ENCODE measurements at places on chromosomes 7 and 10. TPM values are rescaled to one million over a fixed set of nuclear protein-coding genes. Genes with fewer than 3 reads are reported as not detected.
A peak's percentile ranks its signal among the peaks of the same experiment; 100 is the strongest.

GRCh38 chr10:116097239-116097784, 175.7 kb downstream of the GFRA1 start:
- DNase-seq, result peak; percentile 7

DNA sequence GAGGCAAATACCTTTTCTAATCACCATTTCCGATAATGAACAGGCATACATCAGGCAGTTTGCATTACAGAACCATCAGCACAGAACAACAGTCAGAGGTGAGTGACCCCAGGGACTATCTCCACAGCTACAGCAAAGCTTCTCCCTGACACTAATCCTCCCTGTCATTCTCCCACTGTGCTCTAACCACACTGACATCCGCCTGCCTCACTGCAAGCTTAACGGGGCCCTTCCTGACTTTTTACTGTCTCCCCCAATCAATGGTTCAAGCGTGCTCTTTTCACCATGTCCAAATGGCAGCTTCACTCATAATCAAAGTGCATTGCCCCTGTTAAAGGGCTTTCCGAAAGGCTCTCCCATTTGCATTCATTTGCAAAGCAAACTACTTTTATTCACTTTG, 196.3 kb downstream of the DNAJC1 start:
- DNase-seq, result no peak

GRCh38 chr10:75261813-75262705, 26.3 kb upstream of the COMTD1 start:
- DNase-seq, result no peak

DNA sequence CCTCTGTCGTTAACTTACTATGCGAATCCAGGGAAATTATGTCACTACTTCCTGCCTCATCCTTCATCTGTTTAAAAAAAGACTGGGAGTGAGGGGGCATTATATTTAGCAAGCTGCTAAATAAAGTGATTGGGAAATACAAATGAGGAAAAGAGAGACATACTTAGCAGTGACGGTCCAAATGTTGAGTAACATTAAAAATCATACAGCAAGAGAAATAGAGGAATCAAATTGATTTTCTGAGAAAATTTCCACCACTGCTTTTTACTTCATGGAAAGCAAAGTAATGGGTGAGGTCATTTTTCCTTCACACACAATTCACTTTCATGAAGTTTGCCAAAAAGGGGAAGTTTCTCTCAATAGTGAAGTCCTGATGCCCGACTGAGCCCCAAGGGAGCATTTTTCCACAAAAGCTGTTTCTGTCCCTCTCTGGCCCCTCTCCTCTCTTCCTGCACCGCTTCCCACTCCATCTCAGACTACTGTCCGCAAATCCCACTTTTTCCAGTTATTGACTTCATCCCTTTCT, 61.9 kb upstream of the ADO start:
- DNase-seq, result no peak

DNA sequence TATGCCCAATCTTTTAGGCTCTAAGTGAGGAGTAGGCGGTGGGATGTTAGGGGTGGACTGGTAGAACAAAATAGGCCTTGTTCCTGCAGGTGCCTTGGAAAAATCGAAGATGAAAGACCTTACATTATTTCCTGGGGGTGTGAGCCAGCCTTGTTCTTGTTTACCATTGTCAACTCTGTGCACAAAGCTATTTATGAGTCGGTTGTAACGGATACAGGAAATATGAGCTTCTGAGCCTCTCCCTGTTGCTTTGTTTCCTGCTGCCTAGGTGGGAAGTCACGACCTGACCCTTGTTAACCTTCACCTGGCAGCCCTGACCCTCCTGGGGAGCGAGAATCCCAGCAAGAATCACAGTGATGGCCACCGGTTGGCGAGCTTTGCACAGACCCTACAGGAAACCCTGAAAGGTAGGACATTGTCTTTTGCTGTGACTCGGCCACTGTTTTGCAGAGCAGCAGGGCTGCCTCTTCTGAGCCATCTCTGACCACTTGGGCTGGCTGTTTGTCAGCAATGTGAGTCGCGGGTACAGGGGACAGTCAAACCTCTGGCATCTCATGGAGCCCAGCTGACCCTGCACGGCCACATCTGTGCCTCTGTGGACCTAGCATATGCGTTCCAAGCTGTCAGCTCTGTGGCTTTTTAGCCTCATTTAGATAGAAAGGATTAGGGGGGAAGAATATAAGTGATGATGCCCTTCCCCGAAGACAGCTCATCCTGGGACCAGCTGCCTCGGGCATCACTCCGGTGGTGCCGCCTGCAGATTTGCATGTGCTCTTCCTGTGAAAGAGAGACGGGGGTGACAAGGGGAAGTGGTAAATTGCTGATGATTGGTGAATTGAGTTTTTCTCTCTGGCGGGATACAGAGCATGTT, 102.1 kb upstream of the ANLN start:
- no peak for DNase-seq

The GUSB gene
- 63.7 TPM for total RNA-seq

The AZGP1 gene
- total RNA-seq, result not detected

DNA sequence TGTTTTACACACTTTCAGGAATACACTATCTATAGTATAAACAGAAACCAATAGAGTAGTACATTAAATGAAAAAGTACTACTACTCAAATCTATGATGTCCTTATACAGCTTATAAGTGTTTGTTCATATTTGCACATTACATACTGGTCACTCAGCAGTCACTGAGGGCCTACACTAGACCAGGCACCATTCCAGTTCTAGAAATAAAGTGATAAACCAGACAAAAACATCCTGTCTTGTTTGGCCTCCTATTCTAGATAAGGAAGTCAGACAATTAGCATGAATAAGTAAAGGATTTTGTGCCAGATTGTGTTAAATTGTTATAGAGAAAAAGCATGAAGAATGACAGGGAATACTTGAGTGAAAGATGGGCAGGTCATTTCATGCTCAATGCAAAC, 219.0 kb downstream of the CRPPA start:
- DNase-seq, result no peak

The GATA3 gene
- total RNA-seq, result not detected

The DYNC1I1 gene
- total RNA-seq, result not detected

The CPEB3 gene
- 1.1 TPM for total RNA-seq

- DNase-seq, result no peak
Measured at GRCh38 chr7:91286432-91286831, 22.2 kb downstream of the FZD1 start.

The CALY gene
- 53.3 TPM for total RNA-seq

DNA sequence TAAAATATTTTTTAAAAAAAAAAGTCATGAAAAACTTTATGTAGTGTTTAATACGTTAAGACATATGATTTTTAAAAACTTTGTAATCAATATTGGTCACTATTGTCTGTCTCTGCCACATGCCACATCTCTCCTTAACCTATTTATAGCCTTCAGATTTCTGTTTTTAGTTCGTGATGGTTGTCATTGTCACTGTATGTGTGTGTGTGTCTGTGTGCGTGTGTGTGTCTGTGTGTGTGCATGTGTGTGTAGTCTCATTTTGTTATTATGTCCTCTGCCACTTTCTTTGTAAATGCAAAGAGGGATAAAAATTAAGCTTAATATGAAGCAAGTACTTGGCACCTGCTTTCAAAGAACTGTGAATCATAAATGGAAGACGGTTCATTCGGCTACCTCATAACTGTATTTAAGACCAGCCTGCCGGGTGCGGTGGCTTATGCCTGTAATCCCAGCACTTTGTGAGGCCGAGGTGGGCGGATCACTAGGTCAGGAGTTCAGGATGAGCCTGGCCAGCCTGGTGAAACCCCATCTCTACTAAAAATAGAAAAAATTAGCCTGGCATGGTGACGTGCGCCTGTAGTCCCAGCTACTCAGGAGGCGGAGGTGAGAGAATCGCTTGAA, 354.0 kb downstream of the ARL4A start:
- no peak for DNase-seq

The MRLN gene
- not detected for total RNA-seq

- DNase-seq, result peak; percentile 65
Measured at GRCh38 chr10:95474228-95475002, 86.8 kb downstream of the SORBS1 start.

GRCh38 chr10:110495731-110496552, 1.8 kb upstream of the DUSP5 start:
- DNase-seq, result peak; percentile 85

GRCh38 chr10:46298477-46299285, 11.9 kb downstream of the ANTXRL start:
- DNase-seq, result no peak

The SGCE gene
- 12.8 TPM for total RNA-seq

- DNase-seq, result no peak
Measured at GRCh38 chr7:37643876-37644275, 39.7 kb upstream of the GPR141 start.

DNA sequence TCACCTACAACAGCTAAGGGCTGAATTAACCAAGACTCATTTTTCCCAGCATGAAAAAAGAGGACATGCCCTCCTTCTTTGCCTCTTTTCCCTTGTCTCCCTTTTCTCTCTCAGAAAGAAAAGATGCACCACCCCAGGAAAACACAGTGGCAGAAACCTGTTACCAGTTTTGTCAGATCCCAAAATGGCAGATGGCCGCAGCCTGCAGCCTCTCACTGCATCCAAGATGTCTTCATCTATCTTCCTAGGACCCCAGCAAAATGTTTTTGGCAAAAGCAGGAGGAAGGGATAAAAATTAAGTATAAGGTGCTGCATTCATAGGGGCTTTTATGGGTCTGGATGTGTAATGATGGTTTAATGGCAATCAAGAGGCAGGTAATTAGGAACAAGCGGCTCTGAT, 266.6 kb upstream of the NPVF start:
- DNase-seq, result no peak

The LMBR1 gene
- total RNA-seq, result 78.8 TPM

DNA sequence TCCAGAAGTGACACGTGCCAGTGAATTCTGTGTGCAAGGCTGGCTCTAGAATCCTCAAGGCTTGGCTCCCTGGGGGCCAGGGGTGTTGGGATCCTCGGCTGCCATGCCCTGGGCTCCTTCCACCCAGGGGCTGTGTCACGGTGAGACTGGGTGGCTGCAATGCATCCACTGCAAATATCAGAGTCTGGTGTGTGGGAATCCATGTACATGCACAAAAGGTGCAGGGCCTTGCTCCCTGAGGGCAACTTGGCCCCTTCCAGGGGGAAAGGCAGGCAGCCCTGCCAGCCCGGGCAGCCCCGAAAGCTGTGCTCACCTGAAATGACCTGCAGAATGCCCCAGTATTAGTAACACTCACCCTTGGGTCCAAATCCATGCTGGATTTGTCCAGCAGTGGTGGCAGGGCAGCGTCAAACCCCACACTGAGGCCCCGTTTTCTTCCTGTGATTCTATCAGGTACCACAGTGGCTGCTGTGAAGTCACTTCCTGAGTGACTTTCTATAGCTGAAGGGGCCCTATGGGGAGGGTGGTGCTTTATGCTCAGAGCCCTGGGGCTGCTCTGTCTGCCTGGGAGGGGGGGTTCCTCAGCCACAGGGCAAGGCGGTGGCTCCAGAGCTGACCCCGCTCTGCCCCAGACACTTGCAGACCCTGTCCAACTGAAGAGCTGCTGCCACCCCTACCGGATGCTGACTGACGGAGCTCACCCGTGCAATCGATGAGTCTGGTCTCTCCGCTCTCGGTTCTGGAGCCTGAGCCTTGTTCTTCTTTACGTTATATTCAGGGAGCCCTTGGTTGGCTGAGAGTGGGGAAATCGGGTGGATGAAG, 317.7 kb downstream of the GLRX3 start:
- DNase-seq, result no peak

DNA sequence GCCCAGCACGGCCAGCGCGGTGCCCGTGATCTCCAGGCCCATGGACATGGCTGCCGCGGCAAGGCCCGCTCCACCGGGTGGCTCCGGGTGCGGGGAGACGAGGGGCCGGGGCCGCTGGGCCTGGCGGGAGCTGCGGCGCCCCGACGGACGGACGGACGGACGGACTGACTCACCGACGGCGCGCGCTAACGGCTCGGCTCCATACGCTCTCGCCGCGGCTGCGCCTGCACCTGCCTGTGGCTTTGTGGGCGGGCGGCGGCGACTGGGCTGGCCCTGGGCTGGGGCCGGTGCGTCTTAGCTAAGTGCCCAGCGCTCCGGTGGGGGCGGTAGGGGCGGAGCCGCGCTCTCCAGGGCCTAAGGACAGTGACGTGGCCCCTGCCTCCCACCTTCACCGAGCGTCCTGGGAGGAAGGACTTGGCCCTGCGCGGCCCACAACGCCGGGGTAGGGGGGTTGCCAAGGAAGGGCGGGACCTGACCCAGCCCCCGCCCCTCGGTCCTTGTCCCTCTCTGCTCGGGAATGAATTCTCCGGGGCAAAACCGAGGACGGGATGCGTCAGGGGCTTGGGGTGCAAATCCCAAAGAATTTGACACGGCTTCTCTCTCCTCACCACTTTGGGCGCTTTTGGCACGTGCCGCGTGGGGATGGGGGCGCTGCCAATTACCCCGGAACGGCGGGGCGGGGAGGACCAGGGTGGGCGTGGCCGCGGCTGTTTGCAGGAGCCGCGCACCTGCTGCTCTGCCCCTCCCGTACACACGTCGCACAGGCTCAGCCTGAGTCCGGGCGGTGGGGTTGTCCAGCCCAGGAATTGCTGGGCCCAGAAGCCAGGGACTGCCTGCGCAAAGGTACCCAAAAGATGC, at the start of gene CLDN3:
Gene CLDN3, minus strand, starts transcription at position 269 of the 858 bp plus-strand sequence. Its CDS starts 221 bp downstream, at position 48.
- peak; percentile 88 for DNase-seq

DNA sequence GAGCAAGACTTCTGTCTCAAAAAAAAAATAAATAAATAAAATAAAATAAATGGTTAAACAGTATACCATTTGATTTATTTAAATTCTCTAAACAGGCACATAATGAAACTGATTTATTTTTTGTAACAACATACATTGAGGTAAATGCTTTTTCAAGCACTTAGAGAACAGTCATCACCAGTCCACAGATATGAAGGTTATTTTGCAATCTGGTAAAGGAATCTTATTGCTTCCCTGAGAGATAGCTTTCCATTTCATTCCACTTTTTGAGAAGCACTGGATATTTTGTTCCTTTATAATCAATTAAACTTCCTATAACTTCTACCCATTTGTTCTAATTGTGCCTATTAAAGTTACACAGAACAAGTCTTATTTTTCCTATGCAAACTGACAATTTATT, 5.2 kb downstream of the CEP55 start:
- DNase-seq, result no peak

The CLDN15 gene
- 4.3 TPM for total RNA-seq

GRCh38 chr7:113175525-113176104, 57.3 kb upstream of the SMIM30 start:
- no peak for DNase-seq

GRCh38 chr10:118409295-118409694, 67.2 kb upstream of the FAM204A start:
- DNase-seq, result no peak

The EBLN1 gene
- not detected for total RNA-seq

The NFE2L3 gene
- total RNA-seq, result 211 TPM

DNA sequence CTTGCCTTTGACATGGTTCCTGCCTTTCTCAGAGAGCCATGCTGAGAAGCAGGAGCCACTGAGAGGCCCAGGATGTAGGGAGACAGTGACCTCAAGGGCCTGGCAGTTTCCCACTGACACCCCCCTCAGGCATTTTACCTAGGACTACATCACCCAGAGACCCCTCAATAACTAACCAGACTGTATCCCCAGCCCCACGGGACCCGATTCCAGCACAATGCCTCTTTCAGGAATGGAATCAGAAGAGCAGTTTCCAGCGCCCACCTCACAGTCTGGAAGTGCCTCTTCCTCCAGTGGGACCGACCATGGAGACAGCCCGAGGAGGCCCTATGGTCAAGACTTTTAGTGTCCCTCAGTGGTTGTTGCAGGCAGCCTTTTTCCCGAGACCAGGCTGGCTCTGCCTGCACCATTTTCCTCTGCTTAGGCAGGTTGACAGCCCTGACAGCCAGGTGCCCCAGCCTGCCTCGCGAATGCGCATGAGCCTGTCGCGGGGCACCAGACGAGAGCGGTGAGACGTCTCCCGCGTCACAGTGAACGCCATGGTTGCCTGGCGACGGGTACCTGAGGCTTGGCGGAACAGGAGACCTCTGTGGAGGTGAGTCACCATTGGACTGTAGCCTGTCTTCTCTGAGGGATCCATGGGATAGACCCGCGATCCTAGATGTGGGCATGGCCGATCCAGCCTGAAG, 28.4 kb upstream of the ZNF273 start:
- DNase-seq, result no peak
